ENCODE measurements at places on chromosomes 3 and 15. TPM values are rescaled to one million over a fixed set of nuclear protein-coding genes. Genes with fewer than 3 reads are reported as not detected.

The CD80 gene
- not detected for total RNA-seq

- no peak for DNase-seq
Measured at GRCh38 chr3:195773956-195774537, 37.7 kb downstream of the MUC4 start.

DNA sequence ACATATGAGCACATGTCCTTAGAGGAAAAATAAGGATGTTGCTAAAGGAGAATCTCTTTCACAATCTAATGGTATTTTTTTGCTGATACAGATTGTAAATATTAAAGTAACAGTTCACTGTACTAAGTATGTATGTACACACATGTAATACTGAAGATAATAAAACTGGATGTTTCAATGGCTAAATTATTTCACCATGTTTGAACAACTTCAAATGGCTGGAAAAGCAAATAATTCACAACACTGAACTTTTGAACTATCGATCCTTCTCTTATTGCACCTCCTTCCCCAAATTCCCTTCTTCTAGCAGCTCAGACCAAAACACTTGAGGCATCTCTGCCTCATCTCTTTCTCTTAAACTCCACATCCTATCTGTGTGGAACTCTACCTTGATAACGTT is 149.5 kb downstream of the EPHA3 start:
- no peak for DNase-seq

DNA sequence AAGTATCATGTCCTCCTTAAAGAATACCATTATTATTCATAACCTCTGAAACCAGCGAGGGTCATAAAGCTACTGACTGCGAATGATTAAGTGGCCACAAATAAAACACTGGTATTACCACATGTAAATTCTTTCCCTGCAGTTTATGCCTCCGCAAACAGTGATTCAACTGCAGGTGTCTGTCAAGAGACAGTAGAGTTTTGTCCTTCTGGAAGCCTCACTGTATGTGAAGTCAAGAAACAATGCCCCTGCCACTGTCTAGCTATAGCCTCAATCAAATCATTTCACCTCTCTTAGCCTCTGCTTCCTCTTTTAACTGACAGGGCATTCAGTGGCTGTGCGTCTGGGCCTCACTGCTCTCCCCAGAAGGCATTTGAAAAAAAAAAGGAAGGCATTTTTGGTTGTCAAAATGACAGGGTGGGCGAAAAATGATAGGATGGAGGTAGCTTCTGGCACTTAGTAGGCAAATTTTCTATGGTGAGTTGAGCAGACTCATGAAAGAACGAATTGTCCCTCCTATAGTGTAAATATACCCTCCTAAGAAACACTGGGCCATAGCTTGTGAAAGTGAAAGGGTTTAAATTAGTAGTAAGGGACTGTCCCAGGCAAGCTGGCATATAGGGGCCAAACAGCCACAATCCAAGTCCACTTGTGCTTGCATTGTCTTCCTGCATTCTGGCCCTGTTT is 66.7 kb downstream of the FILIP1L start:
- no peak for DNase-seq

The TTC21A gene
- total RNA-seq = 1.2 TPM

The CPEB1 gene
- 1.9 TPM for total RNA-seq

- no peak for DNase-seq
Measured at GRCh38 chr3:22907161-22907780, 295.9 kb upstream of the UBE2E2 start.
